ENCODE measurements at places on chromosomes 6 and 20. TPM values are rescaled to one million over a fixed set of nuclear protein-coding genes. Genes with fewer than 3 reads are reported as not detected.

Gene BPI
- not detected for total RNA-seq

Gene TGIF2
- total RNA-seq, result 8.8 TPM

Gene CLDN20
- total RNA-seq, result not detected

Gene RNF182
- total RNA-seq, result 0.80 TPM

Gene IPCEF1
- total RNA-seq, result 2.0 TPM

Gene NOTCH4
- 9.9 TPM for total RNA-seq

Gene ZC3H12D
- total RNA-seq, result 0.23 TPM

Gene LY6G6D
- not detected for total RNA-seq

Gene GJA1
- total RNA-seq, result 170 TPM

Gene ATP5F1E
- total RNA-seq, result 19.3 TPM

Gene PROKR2
- total RNA-seq, result not detected

Gene OPN5
- total RNA-seq, result not detected

Gene SMIM26
- total RNA-seq, result 128 TPM

Gene COL21A1
- total RNA-seq, result 15.2 TPM

Gene ADTRP
- total RNA-seq, result 30.7 TPM

Gene SPATS1
- total RNA-seq, result not detected

Gene ZNF311
- 0.68 TPM for total RNA-seq

Gene SAMD3
- total RNA-seq, result 3.5 TPM

Gene DNAJC5
- total RNA-seq, result 36.4 TPM

Gene XKR7
- not detected for total RNA-seq

Gene ME1
- 30.0 TPM for total RNA-seq

Gene CFB
- 6.8 TPM for total RNA-seq

Gene RIN2
- total RNA-seq, result 87.2 TPM

Gene FITM2
- total RNA-seq, result 14.5 TPM

Gene TP53TG5
- total RNA-seq, result not detected

Gene RTN4IP1
- total RNA-seq, result 5.3 TPM

Gene TCP11
- not detected for total RNA-seq

Gene MYH7B
- not detected for total RNA-seq

Gene STMND1
- not detected for total RNA-seq

Gene FAXC
- 1.6 TPM for total RNA-seq

Gene GTSF1L
- total RNA-seq, result not detected

Gene OR5V1
- not detected for total RNA-seq

Gene SMOC2
- 22.9 TPM for total RNA-seq

Data from suprapubic skin (tissue), 4 donors.